Fibroblast of the conjunctiva (primary cell): ENCODE measurements at places on chromosomes 16 and 17.

GRCh38 chr16:14586637-14587305 lies 43.3 kb downstream of the PARN start:
- no peak for DNase-seq

DNA sequence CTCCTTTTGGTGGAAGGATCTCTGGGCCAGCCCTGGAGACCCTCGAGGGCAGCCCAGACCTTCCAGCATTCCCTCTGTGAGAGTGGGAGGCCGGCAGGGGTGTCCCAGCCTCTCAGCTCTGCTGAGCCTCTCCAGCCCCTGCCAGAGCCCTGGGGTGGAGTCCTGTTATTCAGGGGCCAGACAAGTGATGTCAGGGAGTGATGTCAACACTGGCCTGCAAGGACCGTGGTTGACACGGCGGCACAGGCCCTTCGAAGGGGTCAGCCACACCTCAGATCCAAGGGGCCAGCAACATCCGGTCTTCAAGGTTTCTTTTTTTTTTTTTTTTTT lies 231.2 kb downstream of the KATNIP start:
- DNase-seq, result no peak

GRCh38 chr17:40866838-40867237 lies at the start of gene KRT12:
Gene KRT12, minus strand, starts transcription at chr17:40867223. Its CDS starts 37 bp downstream, at chr17:40867186.
- no peak for DNase-seq

GRCh38 chr16:5011637-5012036 lies 22.1 kb downstream of the NAGPA start:
- no peak for DNase-seq

DNA sequence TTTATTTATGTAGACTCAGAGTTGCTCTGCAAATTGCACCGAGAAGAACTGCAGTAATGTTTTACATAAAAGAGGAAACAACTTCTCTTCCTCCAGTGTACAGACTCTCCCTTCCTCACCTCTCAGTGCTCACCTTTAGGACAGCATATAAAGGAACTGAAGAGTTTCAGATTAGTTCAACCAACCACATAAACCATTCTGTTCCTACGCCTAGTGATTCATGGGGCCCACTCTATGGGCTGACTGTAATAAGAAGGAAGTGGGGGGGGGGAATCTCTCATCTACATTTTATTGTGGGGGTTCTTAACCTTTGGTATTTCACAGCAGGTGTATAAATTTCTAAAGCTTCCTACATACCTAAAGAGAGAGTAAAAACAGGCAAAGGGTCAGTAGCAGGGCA lies 18.3 kb downstream of the ZSWIM7 start:
- no peak for DNase-seq
